ENCODE measurements at places on chromosomes 16 and 17.
A peak's percentile ranks its signal among the peaks of the same experiment; 100 is the strongest.

GRCh38 chr17:13562271-13562800 lies 39.4 kb downstream of the HS3ST3A1 start:
- DNase-seq, result peak; percentile 81

DNA sequence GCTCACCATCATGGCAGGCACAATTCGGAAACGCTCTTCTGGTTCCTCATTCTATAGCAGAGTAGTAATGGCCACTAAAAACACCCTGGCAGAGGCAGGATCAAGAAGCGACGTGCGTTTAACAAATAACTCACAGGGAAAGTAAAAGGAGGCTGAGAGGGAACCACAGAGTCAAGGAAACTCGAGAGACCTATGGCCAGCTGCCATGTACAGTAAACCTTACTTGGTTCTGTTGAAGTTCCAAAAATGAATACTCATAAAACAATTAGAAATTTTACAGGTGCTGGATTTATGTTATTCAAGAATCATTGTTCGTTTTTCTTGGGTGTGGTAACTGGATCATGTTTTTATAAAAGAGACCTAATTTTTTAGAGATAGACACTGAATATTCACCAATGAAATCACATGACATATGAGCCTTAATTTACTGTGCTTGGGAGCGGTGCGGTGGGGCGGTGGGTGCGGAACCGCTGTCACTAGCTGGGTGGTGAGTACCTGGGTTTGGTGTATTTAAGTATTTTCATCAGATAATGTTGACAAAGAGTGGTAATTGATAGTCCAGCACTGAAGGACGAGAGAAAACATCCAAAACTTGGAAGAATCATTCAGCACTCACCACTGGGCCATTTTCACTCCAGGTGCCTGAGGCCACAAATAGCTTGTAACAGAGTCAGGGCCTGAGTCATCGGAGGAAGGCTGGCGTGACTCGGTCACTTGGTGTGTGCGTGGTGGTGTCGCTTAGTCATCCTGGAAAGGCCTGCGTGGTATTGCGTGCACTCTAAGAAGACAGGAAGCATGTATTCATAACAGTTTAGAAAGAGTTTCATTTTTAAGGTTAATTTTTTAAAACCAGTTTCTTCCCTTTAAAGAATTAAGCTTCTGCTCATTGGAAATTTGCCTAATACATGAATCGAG lies 135.4 kb upstream of the CHMP6 start:
- peak; percentile 96 for DNase-seq

- no peak for DNase-seq
Observed at GRCh38 chr16:51255349-51255972, 104.4 kb upstream of the SALL1 start.

DNA sequence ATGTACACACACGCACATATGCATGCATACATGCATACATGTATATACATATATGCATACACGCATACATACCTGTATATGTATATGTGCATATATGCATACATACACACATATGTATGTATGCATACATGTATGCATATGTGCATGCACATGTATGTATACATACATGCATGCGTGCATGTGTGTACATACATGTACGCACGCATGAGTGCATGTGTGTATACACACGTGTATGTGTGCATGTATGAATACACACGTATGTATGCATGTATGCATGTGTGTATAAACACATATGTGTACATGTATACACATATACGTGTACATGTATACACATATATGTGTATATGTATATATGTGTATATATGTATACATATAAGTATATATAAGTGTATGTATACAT lies 28.5 kb upstream of the DLX3 start:
- DNase-seq, result no peak

GRCh38 chr16:86774931-86775330 lies 196.6 kb downstream of the FOXL1 start:
- DNase-seq, result no peak

- DNase-seq, result no peak
Observed at GRCh38 chr17:77240976-77241375, 100.2 kb downstream of the SEC14L1 start.

DNA sequence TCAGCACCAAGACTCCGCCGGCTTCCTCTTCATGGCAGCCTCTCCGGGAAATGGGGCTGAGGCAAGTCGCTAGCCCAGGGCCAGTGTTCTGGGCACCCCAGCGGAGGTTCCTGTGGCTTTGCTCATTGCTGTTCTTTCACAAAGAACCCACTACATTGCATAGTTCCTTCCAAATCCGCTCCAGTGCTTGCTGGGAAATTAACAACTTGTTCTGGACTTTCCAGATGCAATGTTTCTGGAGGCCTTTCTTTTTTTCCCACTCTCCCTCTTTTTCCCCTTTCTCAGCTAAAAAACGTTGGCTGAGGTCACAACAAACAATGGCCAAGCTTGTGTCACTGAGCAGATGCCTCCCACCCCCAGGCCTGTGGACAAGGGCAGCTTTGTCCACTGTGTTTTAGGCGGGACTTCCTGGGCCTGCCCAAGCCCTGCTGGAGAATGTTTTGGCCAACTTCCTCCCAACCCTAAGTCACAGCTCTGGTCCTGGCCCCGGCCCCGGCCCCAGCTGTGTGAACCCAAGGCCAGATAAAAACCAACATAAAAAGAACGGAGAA lies 131.5 kb upstream of the RCVRN start:
- DNase-seq, result no peak

DNA sequence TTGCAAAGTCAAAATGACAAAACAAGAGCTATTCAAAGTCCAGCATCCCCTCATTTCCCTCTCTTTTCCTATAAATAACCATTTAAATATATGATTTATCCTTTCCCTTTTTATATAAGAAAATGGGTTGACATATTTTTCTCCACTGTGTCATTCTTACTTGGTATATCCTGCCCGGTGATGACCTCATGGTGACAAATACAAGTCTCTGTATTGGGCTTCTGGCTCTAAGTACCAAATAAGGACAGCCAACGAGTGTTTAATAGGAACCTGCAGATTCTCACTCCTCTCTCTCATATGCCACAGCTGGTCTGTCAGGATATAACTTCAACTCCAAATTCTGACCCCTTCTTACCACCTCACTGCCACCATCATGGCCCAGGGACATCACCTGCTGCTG lies 25.5 kb upstream of the CBLN1 start:
- no peak for DNase-seq

DNA sequence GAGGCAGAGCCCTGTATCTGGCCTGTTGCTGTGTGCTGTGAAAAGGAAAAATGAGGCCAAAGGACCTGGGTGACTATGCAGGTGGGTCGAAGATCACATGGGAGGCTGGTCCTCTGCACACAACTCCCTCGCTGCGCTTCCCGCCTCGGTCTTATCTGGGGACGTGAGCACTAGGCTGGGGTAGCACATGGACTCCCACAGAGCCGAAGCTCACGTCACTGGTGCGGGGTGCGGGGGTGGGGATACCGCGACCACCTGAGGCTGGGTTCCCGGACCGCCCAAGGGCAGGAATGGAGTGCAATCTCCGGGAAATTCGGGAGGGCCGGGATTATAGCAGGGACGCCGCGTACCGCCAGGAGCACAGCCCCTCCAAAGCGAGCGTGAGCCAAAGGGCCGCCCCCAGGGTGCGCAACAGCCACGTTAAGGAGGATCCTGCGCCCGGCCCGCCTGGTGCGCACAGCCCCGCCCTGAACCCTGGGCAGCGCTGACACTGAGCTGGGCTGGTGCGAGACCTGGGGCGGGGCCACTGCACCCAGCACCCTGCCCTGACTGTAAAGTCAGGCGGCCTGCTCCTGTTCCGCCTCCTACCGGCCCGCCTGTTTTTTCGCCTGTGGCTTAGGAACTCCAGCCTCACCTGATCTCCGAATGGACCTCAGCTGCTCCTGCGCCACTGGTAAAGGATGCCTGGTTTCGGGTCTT lies 4.8 kb downstream of the MT1A start:
- no peak for DNase-seq

DNA sequence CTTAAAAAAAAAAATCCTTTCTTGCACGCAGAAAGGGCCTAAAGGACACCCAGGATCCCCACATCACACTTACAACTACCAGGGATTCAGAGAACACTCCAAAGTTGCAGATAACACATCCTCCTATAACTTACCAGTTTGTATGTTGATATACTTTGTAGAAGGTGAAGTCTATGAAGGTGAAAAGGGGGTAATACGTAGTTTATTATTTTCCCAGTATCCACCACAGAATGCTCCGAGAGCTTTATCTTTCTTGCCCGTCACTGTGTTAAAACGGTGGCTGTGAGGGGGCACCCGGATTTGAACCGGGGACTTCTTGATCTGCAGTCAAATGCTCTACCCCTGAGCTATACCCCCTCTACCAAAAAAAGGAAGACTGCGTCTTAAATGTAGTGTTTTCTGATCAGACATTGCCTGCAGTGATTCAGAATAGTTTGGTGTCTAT lies 7.9 kb upstream of the RPL23 start:
- DNase-seq, result no peak

DNA sequence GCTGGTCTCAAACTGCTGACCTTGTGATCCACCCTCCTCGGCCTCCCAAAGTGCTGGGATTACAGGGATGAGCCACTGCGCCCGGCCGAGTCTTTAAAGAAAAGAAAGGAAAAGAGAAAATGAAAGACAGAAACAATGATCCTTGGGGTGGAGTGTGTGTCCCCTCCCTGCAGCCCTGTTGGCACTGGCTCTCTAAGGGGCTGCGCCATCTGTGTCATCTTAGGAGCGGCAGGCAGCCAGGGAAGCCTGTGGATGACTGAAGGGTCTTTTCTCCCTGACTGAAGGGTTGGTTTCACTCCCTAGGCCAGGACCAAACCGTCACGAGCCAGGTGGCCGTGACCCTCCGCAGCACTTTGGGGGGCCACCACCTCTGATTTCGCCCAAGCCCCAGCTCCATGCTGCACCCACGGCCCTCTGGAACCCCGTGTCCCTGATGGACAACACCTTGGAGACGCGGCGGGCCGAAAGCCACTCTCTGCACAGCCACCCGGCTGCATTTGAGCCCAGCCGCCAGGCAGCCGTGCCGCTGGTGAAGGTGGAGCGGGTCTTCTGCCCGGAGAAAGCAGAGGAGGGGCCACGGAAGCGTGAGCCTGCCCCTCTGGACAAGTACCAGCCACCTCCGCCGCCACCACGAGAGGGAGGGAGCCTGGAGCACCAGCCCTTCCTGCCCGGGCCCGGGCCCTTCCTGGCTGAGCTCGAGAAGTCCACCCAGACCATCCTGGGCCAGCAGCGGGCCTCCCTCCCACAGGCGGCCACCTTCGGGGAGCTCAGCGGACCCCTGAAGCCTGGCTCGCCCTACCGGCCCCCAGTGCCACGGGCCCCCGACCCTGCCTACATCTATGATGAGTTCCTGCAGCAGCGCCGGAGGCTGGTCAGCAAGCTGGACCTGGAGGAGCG lies 27.7 kb downstream of the GINS2 start:
- DNase-seq, result no peak

DNA sequence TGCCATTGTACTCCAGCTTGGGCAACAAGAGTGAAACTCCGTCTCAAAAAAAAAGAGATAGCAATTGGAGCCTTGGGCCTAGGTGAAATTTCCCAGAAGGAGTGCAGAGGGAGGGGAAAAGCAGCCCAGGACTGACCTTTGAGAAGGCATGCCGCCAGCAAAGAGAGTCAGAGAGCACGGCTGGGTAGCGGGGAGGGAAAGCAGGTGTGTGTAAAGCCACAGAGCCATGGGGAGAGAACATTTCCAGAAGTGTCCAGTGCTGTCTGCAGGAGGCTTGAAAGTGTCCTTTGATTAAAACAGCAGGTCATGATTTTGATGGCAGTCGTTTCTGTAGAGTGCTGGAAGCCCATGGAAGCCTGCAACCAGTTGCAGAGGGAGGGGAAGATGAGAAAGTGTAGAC lies 8.1 kb downstream of the C16orf54 start:
- DNase-seq, result no peak

GRCh38 chr17:45101883-45102811 lies 30.2 kb downstream of the PLCD3 start:
- DNase-seq, result no peak

- DNase-seq, result no peak
Observed at GRCh38 chr17:7856011-7856810, 1.1 kb downstream of the NAA38 start.

Measured in AG04449 (cell line).